ENCODE measurements at places on chromosomes 3 and 15.

GRCh38 chr3:72258361-72259141 is 473.6 kb upstream of the PROK2 start:
- H3K4me1 ChIP-seq: no peaks in the 10 kb centered on the region
- no peak overlapping the region for H3K4me3 ChIP-seq
- no peak for DNase-seq
- H3K27me3 ChIP-seq: peaks cover 39% of the 10 kb centered on the region

DNA sequence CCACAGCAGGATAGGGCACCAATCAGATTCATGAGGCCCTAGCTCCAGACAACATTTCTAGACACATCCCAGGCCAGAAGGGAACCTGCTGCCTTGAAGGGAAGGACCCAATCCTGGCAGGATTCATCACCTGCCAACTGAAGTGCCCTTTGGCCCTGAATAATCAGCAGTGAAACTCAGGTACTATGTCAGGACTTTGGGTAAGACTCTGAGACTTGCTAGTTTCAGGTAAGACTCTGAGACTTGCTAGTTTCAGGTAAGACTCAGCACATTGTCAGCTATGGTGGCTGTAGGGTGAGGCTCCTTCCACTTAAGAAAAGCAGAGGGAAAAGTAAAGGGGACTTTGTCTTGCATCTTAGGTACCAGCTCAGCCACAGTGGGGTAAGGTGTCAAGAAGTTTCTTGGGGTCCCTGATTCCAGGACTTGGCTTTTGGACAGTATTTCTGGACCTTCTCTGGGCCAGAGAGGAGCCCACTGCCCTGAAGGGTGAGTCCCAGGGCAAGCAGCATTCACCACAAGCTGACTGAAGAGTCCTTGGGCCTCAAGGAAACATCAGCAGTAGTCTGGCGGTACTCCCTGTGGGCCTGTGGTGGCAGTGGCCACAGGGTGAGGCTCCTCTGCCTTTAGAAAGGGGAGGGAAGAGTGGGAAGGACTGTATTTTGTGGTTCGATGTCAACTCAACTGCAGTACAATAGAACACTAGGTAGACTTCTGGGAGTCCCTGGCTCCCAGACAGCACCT is 13.7 kb upstream of the COL8A1 start:
- DNase-seq: no peak
- H3K27me3 ChIP-seq: no peaks in the 10 kb centered on the region
- H3K4me3 ChIP-seq: no peak overlapping the region
- no peaks in the 10 kb centered on the region for H3K36me3 ChIP-seq
- H3K27ac ChIP-seq: no peak overlapping the region
- no peaks in the 10 kb centered on the region for H3K4me1 ChIP-seq

GRCh38 chr15:67107014-67107812 is 41.8 kb downstream of the SMAD3 start:
- peaks cover 24% of the 10 kb centered on the region for H3K36me3 ChIP-seq
- peak overlapping the region; percentile 92 for H3K27ac ChIP-seq
- H3K4me3 ChIP-seq: peak overlapping the region; percentile 79
- peaks cover 20% of the 10 kb centered on the region for H3K4me1 ChIP-seq
- H3K27me3 ChIP-seq: no peaks in the 10 kb centered on the region

DNA sequence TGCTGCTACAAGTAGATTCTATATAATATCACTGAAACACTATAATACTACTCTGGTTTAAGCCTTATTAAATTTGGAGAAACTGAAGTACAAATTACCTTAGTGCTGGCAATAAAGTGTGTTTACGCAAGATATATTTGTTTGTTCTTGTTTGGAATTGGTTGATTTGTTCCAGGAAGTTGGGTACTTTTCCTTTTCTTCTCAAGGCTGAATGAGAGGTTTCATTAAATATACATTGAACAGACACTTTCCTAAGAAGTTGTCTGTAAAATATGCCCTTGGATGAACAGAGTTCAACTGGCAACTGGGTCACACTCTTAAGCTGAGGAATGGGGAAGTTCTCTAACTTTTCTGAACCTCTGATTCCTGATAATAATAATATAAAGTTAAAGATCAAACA is 542.1 kb upstream of the NAALADL2 start:
- H3K27me3 ChIP-seq: no peaks in the 10 kb centered on the region
- no peak overlapping the region for H3K27ac ChIP-seq
- no peak overlapping the region for H3K4me3 ChIP-seq
- H3K4me1 ChIP-seq: no peaks in the 10 kb centered on the region
- no peaks in the 10 kb centered on the region for H3K36me3 ChIP-seq

DNA sequence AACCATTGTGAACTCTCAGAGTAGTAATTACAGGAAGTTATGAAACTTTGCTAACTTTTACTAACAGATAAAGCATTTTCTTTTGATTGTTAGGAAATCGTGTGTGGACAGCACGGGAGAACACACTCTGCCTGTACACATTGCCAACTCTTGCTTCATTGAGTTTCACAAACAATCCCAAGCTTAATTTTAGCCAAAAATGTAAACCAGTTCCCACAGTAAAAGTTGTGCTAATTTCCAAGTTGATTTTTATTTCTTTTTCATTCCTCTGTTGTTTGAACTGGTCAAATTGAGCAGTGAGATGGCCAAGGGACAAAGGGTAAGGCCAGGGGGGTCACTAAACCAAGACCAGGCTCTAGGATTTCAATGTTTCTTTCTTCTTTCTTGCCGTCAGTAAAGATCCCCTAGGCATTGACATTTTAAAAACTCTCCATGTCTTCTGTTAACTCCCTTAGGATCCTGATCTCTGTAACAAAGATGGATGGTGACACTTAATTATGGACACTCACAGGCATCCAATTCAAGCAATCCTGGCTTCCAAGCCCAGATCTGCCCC is 414.9 kb downstream of the RBMS3 start:
- H3K27ac ChIP-seq: no peak overlapping the region
- no peaks in the 10 kb centered on the region for H3K27me3 ChIP-seq
- no peaks in the 10 kb centered on the region for H3K36me3 ChIP-seq
- no peaks in the 10 kb centered on the region for H3K4me1 ChIP-seq
- H3K4me3 ChIP-seq: no peak overlapping the region

DNA sequence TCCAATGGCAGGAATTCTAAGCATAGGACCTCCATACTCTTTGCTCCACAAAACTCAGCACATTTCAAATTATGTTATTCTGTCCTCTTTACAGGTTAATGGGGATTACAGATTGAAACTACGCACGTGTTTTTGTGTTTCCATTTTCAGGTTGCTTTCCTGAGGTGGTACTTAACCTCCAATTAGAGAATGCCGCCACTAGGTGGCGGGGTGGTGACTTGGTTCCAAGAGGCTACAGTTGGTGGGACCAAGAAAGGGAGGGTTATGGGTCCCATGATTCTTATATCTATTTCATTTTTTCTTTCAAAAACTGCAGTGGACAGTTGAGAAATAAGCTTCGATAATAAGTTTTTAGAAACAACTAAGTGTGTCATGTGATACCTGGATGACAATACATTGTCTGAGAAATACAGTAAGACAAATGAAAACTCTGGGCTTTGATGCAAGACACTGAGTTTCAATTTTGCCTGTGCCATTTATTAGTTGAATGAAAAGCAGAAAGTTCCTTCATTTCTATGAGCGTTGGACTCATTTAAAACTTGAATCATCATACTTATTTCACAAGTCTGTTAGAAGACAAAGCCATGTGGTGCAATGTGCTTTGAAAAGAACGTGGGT is 539.0 kb downstream of the FGF12 start:
- no peak for DNase-seq
- no peak overlapping the region for H3K27ac ChIP-seq
- no peaks in the 10 kb centered on the region for H3K4me1 ChIP-seq

- no peak overlapping the region for H3K27ac ChIP-seq
- H3K4me3 ChIP-seq: no peak overlapping the region
- peaks cover 24% of the 10 kb centered on the region for H3K4me1 ChIP-seq
- H3K36me3 ChIP-seq: no peaks in the 10 kb centered on the region
These were observed 178.2 kb downstream of the TNIK start for GRCh38 chr3:171282041-171282440.

DNA sequence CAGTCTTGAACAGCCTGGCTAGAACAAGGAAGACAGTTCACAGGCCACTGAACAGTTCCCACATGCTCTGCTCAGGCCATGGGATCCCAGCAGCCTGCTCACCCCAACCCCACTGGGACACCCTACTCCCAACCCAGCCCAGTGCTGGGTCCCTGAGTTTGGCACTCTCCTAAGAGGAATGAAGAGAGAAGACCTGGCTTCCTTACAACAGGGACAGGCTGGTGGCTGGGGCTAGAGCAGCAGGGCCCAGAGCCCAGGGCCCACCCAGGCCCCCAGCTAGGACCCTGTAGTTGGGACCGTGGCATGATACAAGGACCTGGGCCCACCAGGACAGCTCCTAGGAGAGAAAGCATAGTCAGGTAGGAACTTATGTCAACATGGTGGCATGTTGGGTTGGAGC is 43.4 kb downstream of the SEMA3G start:
- H3K27ac ChIP-seq: no peak overlapping the region
- DNase-seq: no peak
- peaks cover under 1% of the 10 kb centered on the region for H3K4me1 ChIP-seq
